Cardiac muscle cell (in vitro differentiated cells and primary cell): ENCODE measurements at places on chromosomes 2 and 18. TPM values are rescaled to one million over a fixed set of nuclear protein-coding genes. Genes with fewer than 3 reads are reported as not detected.

GBX2 gene
- total RNA-seq: 0.89 TPM in 1 of 2 replicates, not detected in the other

SCG2 gene
- 0.07 TPM in 1 of 2 replicates, not detected in the other for total RNA-seq

LYG2 gene
- total RNA-seq: not detected in 2 replicates

LIMS3 gene
- 1.2 and 4.3 TPM in 2 replicates for total RNA-seq

GRCh38 chr18:63119647-63120046 is 199.9 kb downstream of the BCL2 start:
- H3K36me3 ChIP-seq: no peaks in the 10 kb centered on the region
- H3K4me1 ChIP-seq: peaks cover 13% of the 10 kb centered on the region
- H3K27ac ChIP-seq: no peak overlapping the region

GRCh38 chr2:229523663-229524062 is 190.7 kb downstream of the DNER start:
- H3K27me3 ChIP-seq: no peaks in the 10 kb centered on the region
- no peaks in the 10 kb centered on the region for H3K36me3 ChIP-seq
- peaks cover 3% of the 10 kb centered on the region for H3K4me1 ChIP-seq
- no peak for DNase-seq
- H3K4me3 ChIP-seq: no peak overlapping the region

DNA sequence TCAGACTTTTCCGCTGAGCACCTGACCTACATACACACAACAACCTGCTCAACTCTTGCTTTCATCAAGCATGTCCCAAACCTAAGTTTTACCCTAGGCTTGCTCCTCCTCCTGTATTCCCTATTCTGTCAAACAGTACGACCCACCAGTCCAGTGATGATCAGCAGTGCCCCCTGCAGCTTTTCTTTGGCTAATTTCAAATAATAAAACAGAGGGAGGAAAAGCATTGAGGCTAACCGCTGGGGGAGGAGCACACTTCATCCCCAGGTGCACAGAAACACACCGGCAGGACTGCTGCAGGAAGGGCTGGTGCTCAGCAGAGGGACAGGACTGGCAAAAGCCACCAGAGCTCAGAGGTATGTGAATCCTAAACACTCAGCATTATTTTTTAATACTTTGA is 21.2 kb downstream of the E2F6 start:
- peaks cover 12% of the 10 kb centered on the region for H3K36me3 ChIP-seq
- H3K4me1 ChIP-seq: no peaks in the 10 kb centered on the region
- no peak for DNase-seq
- H3K27ac ChIP-seq: no peak overlapping the region
- no peaks in the 10 kb centered on the region for H3K27me3 ChIP-seq
- no peak overlapping the region for H3K4me3 ChIP-seq

DNA sequence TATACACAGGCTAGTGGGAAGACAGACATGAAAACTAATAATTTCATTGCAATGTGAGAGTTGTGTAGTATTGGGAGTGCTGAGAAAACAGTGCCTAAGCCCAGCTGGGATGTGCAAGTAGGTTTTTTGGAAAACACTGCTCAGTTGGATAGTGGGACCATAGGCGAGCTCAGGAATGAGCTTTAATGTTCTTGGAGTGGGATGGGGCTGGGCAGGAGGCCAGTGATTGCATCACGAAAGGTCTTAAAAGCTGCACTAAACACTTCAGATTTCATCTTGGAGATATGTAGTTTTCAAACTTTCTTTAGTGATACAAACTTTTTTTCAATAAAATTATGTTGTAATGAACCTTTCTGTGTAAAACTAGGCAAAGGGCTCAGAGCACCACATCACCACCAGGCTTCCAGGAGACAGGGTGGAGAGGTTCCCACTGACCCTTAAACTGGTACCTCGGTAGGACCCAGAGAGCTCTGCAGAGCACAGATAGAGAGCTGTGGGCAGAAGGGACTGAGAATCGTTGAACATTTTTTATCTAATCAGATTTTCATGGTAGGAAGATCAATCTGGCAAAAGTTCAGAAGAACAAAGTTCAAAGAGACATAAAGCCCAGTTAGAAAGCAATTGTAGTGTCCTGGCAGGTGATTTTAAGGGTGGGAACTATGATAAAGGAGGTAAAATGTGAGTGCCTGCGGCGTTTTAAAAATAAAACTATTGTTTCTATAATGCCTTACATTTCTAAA is 176.2 kb downstream of the TRABD2A start:
- no peaks in the 10 kb centered on the region for H3K4me1 ChIP-seq
- no peak overlapping the region for H3K27ac ChIP-seq
- no peaks in the 10 kb centered on the region for H3K36me3 ChIP-seq

- H3K4me1 ChIP-seq: no peaks in the 10 kb centered on the region
- H3K4me3 ChIP-seq: no peak overlapping the region
- no peaks in the 10 kb centered on the region for H3K27me3 ChIP-seq
- DNase-seq: peak; percentile 53
- H3K27ac ChIP-seq: no peak overlapping the region
- H3K36me3 ChIP-seq: no peaks in the 10 kb centered on the region
These were observed 534.9 kb downstream of the SLC4A3 start for GRCh38 chr2:220162320-220162719.

DNA sequence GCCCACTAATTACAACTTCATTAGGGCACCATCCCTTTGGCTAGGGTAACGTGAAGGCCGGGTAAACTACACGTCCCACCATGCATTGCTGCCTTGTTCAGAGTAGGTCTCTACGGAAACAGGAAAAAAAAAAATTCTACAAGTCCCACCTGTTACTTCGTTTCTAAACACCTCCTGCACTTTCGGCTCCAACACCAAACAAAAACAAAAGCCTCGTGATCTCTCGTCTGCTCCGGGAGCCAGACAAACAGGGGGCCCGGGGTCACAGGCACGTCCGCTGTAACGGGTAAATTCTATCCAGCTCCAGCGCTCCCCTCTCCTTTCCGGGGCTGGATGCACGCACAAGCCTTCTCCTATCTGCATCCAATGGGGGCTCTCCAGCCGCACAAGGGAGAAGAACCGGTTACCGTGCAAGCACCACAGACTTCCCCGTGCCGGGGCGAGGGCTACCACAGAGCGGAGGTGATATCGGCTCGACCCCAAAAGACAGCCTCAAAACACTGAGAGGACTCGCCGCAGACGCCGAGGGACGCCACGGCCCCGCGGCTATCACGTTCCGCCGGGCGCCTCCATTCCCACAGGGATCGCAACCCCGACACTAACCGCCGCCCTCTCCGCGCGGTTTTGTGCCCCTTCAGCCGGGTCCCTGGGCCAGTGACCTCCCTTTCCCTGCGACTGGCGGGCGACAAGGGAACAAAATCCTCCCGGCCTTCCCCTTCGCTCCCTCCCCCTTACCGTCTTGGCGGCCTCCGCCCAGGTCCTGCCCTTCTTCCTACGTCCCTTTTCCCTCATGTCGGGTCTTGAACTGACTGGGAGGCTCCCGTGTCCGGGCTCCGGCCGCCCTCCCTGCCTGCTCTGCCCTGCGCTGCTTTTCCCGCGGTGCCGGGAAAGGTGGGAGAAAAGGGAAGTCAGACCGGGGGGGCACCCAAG is 591 bp downstream of the ASXL2 start:
- H3K27me3 ChIP-seq: peaks cover 9% of the 10 kb centered on the region
- H3K4me3 ChIP-seq: peak overlapping the region; percentile 90
- peaks cover 9% of the 10 kb centered on the region for H3K4me1 ChIP-seq
- H3K36me3 ChIP-seq: no peaks in the 10 kb centered on the region
- peak; percentile 64 for DNase-seq
